Choroid plexus epithelial cell (primary cell): ENCODE measurements at places on chromosomes 12 and 14.

- peak; percentile 80 for DNase-seq
Measured at GRCh38 chr12:75666126-75666938, 154.9 kb upstream of the KRR1 start.

- peak; percentile 86 for DNase-seq
Measured at GRCh38 chr12:6465467-6466183, 4.9 kb downstream of the VAMP1 start.

GRCh38 chr12:130418251-130418650 is 80.6 kb downstream of the PIWIL1 start:
- DNase-seq, result no peak

DNA sequence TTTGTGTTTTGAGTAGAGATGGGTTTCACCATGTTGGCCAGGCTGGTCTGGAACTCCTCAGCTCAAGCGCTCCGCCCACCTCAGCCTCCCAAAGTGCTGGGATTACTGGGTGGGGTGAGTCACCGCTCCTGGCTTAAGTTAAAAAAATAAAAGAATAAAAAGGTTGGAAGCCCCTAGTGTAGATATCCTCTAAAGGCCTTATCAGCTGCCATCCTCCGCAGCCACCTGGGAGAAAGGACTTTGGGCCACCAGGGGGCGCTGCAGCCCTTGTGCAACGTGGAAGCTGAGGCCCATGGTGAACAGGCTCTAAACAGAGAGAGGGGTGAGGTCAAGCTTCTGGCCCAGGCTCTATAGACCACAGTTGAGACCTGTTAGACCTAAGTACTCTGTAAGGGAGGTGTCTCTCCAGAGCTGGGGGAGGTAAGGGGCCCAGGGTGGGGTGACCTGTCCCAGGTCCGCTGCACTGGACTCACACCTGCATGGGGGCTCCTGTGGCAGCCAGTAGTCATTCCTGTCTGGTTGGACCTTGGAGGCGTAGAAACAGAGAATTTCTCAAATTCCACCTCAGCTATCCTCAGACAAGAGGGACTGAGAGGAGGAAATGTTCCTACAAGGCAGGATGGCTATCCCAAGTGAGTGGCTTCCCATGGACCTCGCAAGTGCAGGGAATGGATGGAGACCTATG is 14.0 kb upstream of the RACGAP1 start:
- DNase-seq, result peak; percentile 83

- DNase-seq, result no peak
Measured at GRCh38 chr14:44438221-44438620, 68.9 kb downstream of the FSCB start.

DNA sequence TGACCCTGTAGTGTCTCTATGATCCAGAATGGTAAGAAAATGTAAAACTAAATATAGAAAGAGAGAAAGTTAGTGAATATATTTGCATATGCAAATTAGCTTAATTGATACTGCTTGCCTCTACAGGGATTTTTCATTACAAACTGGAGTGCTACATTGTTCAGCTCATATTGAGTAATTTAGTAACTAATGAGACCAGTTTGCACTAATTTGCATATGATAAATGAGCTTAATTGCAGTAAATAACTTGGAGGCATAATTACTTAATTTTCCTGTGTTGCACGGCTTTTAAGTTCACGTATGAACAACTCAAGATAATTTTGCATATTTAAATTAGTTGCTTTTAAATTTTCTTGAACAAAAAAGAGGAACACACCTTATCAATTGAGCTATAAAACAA is 436.5 kb downstream of the NPAS3 start:
- no peak for DNase-seq

DNA sequence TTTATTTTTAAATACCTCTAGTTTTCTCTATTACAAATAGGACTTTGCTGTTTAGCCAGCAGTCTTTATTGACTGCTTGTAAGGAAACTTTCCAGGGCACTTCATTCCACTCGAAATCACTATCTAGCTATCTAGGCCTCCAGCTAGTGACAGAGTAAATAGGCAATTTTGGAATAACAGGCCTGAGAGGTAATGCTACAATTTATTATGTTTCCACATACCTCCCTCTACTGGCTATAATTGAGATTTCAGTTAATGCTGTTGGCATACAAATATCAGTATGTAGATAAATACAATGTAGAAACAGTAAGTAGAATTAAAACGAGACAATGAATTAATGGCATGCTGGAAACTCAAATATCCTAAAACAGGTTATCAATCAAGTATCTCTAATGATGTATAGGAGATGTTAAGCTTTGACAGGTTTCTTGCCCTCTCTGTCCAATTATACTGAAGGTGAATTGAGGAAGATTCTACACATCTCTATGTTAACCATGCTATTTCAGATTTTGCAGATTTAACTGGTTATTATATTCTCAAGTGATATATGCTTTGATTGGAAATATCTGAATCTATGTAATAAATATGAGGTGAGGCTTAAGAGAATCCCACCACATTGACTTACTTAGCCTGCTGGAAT is 7.2 kb downstream of the DTD2 start:
- DNase-seq, result peak; percentile 76

DNA sequence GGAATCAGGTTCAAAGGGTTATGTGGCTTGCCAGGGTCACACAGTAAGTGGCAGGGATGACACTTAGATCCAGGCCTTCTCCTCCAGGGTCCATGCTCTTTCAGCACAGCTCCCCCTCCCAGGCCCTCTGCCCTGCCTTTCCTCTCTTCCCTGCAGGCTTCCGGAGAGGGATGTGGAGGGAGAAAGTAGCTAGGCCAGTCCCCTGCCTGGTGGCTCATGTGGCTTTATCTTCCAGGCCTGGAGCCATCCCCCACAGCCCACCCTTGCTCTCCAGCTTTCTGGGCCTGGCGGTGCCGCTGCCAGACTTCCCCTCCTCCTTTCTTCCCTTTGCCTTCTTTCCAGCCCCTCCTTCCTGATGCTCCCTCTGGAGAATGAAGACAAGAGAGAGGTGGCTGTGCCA is 1.7 kb downstream of the PSMB11 start:
- no peak for DNase-seq

DNA sequence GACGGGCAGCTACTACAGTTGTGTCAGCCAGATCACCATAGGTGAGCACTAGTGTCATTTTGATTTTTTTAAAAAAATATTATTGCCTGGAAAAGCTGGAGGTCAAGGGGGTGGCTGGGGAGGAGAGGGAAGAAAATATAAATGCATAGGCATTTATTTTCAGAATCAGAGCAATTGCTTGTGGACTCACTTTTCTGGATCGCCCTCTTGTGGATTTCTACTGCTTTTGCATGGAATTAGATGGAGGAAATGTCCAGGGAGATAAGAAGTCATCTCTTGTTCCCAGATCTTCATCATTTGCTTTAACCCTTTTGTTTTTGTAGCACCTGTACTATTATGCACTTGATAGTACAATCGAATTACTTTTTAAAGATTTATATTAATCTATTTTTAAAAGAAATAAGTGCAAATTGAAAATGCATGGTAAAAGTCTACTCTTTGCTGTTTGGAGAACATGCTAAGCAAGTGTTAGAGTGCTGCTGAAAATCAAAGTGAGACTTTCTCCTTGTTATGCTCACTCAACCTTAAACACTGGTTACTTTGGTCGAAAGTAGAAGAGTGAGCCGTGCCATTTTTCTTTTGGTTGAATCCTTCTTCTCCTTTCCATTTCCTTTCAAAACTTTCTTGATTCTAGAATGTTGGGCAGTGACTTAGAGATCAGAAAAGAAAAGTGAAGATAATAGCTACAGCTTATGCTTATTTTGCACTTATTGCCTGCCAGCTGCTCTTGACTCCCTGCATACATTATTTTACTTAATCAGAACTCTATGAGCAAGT is 60.6 kb upstream of the ANO4 start:
- peak; percentile 65 for DNase-seq

DNA sequence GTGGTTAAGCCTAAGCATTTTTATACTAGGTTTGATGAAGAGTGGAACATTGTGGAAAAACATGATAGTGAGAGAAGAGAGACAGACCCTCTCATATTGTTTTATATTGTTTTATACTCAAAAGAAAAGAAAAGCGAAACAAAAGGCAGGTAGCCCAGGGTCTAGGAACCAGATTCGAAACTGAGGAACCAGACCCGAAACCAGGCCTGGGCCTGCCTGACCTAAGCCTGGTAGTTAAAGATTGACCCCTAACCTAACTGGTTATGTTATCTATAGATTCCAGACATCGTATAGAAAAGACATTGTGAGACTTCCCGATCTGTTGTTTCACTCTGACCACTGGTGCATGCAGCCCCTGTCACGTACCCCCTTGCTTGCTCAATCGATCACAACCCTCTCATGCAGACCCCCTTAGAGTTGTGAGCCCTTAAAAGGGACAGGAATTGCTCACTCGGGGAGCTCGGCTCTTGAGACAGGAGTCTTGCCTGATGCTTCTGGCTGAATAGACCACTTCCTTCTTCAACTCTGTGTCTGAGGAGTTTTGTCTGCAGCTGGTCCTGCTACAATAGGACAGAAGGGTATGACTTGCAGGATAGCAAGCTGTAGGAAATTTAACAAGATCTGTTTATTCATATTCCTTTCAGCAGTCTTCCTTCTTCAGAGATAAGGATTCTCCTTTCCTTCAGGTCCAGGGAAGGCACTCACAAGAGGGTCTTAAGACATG is 147.1 kb upstream of the PLEKHA5 start:
- DNase-seq, result no peak

GRCh38 chr12:94263011-94263811 is 114.8 kb downstream of the PLXNC1 start:
- DNase-seq, result no peak

DNA sequence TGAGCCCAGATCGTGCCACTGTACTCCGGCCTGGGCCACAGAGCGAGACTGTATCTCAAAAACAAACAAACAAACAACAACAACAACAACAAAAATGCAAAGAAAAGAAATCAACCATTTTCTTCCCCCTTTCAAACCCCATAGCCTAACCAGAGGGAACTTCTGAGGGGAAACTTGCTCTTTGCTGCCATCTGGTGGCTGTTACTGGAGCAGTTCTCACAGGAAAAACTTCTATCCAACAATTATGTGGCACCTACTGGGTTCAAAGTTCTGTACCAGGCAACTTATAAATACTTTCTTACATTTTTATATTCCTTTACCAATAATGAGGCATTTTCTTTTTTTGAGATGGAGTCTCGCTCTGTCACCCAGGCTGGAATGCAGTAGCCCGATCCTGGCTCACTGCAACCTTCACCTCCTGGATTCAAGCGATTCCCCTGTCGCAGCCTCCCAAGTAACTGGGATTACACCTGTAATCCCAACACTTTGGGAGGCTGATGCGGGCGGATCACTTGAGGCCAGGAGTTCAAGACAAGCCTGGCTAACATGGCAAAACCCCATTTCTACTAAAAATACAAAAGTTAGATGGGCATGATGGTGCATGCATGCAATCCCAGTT is 50.9 kb upstream of the BICDL1 start:
- DNase-seq, result peak; percentile 66

DNA sequence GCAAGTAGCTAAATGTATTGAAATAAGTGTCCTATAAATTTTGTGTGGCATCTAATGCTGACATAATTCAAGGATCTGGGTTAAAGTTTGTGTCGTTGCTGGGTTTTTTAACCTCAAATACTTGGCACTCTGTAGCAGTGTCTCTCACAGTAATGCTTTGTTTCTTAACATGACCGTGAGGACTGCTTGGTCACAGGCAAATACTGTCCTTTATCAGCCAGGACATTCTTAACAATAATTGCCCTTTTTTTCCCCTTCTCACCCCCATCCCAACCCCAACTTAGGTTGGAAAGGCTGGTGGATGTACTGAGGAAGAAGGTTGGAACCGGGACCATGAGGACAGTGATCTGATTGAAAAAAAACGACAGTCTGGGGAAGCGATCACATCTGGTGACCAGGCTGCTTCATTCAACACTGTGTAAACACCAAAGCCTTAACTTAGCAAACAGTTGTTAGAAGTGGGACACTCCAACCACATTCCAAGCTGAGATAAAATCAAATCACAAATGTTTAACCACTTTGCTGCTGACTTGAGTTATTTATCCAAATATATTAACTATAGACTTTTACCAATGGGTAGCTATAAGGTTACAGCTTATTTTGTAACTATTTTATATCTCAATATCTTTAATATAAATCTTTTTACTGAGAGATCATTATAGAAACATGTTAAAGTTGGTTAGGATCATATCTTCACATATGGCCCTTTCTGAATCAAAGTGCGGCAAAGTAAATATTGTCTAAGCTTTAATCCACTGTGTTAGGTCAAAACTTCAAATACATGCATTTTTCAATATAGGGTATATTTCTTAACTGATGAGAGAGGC is 48.2 kb downstream of the FOXA1 start:
- DNase-seq, result peak; percentile 47

DNA sequence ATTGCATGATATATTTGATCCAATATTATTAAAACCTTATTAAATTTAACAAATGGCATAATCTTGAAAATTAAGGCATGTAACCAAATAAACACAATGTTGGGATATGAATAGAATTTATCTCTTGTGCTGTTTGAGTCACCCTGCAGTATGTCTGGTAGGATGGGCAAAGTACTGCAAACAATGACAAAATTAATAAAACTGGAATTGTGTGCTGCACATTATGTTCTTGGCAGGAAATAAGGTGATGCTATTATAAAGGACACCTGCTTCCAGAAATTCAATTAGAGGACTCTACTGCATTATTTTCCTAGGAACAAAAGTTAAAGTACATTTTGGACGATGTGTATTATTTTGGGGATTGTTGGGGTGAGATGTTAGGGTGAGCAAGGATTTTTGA is 132.7 kb downstream of the PPFIA2 start:
- no peak for DNase-seq

DNA sequence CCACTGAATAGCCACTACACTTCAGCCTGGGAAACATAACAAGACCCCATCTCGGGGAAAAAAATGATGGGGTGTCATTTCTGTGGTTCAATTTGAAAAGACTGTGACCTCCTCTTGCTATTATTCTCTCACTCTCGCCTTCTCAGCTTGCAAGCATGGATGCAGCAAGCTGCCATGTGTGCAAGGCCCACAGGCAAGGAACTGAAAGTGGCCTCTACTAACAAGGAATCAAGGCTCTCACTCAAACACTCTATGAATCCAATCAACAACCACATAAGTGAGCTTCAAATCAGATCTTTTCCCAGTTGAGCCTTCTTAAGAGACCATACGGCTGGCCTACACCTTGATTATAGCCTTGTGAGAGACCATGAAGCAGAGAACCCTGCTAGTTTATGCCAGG is 17.9 kb upstream of the DHRS7 start:
- no peak for DNase-seq

DNA sequence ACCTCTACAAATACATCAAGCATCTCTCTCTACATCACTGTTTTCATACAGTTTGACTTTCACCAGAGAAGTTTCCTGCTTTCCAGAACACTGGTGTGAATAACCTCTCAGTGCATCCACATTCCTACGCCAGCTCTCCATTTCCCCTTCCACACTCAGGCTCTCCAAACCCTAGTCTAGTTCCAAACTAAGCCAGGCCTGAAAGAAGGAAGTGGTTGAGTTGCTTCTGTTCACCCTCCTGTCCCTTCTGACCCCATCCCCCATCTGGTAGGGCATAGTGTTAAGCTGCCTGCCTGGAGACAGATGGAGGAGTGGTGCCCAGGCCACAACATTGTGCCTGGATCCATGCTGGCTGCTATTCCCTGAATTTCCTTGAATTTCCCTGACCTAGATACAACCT is 132.4 kb downstream of the GPR65 start:
- DNase-seq, result no peak
